Adipocyte (in vitro differentiated cells): ENCODE measurements at places on chromosomes 6 and 20.

DNA sequence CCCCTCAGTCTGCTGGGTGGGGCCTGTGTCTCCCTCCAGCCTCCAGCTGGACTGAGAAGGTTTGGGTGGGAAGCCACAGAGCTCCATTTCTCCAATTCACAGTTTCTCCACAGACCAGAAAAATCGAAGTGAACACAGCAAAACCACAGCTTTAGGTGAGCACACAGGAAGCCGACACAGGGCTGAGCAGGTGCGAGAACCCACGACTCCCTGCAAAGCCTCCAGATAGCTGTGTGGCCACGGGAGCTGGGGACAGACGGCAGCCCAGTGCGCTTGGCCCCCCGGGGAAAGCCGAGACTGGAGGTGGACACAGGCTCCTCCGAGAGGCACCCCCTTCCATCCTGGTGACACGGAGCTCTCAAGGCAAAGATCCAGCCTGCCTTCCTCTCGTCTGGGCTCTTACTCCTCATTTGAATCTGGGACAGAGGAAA lies 29.0 kb upstream of the MPC1 start:
- DNase-seq = no peak

DNA sequence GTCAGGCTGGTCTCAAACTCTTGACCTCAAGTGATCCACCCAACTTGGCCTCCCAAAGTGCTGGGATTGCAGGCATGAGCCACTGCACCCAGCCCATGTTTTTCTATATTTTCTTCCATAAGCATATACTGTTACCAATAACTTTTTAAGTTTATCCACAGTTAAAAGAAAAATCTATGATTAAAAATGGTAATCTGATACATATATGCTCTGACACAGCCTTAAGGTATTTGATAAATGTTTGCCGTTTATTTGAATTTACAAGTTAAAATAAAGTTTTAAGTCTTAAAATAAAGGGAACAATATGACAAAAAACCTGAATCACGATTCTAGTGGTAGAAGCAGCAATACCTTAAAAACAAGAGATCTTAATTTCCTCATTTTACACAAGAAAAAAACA lies 5.2 kb downstream of the STK38 start:
- DNase-seq = no peak

- no peak for DNase-seq
Observed at GRCh38 chr6:52337633-52338290, 24.2 kb upstream of the PAQR8 start.

- DNase-seq = no peak
Observed at GRCh38 chr20:40493549-40493948, 195.5 kb downstream of the MAFB start.

- no peak for DNase-seq
Observed at GRCh38 chr6:21180155-21180554, 413.4 kb upstream of the SOX4 start.

- DNase-seq = peak; percentile 24
Observed at GRCh38 chr6:113148566-113148965, 708.6 kb upstream of the MARCKS start.

DNA sequence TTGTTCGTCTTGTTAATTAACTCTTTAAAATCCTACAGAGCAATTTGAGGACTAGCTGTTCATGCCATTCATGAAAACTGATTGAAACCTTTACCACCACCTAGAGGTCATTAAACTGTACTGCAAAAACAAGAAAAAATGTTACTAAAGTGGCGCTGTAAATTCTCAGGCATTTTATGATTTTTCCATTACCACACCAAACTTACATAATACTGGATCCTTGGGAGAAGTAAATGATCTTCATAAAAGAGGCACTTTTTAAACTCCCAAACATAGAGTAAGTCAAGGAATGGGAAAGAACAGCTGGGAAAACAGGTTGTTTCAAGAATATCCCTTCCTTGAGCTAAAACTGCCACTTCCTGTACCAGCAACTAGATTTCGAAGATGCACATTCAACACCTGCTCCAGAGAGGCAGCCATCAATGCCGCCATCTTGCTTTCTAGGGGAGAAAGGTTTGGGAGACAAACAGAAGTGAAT lies 54.3 kb downstream of the MYLIP start:
- peak; percentile 85 for DNase-seq

DNA sequence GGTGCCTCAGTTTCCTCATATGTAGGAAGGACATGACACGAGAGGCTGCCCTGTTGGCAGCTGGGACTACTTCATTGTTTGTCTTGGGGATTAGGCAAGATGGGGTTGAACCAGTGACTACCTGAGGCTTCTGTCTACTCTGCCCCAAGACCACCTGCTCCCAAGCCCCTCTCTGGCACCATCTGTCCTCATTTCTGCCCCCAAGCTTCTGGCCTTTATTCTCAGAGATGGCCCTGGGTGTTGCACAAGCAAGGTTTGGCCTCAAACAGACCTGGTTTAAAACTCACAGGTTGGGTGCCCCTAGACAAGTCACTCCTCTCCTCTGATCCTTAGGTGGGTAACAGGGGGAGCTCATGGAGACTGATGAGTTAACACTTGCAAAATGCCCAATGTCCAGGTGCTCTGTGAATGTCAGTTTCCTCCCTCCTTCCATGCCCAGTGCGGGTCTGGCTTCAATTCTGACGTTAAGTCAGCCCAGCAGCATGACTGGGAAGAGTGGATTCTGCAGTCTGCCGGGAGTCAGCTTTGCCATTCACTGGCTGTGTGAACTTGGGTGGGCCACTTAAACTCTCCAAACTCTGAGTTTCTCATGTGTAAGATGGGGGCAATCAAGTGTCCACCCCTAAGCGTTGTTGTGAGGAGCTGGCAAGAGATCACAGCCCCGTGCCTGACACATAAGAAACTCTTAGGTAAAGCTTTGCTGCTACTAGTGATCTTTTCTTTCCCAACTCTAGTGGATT lies 84.5 kb upstream of the TOX2 start:
- DNase-seq = no peak

GRCh38 chr6:135300576-135300975 lies 119.5 kb downstream of the MYB start:
- peak; percentile 10 for DNase-seq

DNA sequence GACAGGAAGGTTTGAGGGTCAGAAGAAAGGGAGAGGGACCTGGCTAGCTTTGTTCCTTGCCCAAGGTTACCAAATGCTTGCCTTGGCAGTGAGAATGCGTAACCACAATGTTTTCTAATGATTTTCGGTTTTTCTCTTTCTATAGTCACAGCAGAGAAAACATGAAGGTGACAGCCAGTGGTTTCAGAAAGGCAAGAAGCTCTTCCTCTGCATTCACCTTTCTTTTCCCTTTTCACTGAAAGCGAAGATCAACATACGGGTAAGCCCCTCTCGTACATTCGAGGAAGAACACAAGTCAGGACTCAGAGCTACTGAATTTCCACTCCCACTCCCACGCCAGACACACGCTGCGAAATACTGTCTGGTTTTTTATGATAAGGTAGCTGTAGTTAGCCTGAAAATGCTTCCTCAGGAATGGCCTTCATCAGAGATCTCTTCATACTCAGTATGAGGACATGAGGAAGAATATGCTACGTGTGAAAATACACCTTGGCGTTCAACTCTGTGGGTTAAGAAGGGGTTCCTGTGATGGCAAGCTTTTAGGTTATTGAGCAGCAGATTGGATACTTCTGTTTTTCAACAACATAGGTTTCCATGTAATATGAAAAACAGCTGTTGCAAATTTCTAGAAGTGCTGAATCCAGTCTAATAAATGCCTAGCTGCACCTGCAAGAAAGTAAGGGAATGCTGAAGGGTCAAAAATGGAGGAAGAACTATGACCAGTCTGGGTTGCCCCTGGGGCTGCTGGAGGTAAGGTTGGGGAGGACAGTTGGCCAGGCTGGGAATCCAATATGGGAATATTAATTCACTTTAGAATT lies 7.4 kb upstream of the CD83 start:
- DNase-seq = no peak

DNA sequence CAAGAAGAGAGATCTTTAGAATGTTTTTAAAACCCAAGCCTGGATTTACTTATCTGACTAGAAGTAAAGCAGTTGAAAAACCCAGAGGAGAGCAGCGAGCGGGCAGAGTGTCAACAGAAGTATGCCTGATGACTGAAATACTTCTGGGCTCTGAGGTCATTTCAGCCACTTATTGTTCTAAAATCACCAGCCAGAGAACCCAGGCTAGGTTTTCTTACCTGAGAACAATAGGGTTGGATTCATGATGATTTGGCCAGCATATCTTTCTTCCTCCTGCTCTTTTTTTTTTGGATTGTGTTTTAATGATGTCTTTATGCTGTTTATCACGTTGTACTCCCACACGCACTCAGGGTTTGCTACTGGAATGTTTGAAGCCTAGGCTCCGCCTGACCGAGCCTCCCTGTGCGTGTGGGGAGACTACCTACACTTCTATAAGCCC lies 63.0 kb upstream of the KIF25 start:
- no peak for DNase-seq

- DNase-seq = no peak
Observed at GRCh38 chr20:24696396-24696795, 227.0 kb downstream of the SYNDIG1 start.

- DNase-seq = peak; percentile 3
Observed at GRCh38 chr6:110296241-110297025, 61.7 kb downstream of the METTL24 start.

GRCh38 chr20:6744180-6744579 lies 23.3 kb upstream of the BMP2 start:
- DNase-seq = no peak
